Omental fat pad (tissue), 4 donors: ENCODE measurements at places on chromosomes 5 and 9. TPM values are rescaled to one million over a fixed set of nuclear protein-coding genes. Genes with fewer than 3 reads are reported as not detected.

Gene SPINK1
- not detected for total RNA-seq

Gene PGM5
- 32.6 TPM for total RNA-seq

Gene RBM22
- 39.2 TPM for total RNA-seq

Gene SLCO6A1
- not detected for total RNA-seq

Gene FAM163B
- total RNA-seq = not detected

Gene ALG2
- 29.6 TPM for total RNA-seq

Gene JAKMIP2
- total RNA-seq = 2.0 TPM

Gene HSD17B3
- total RNA-seq = not detected

Gene MRPL22
- total RNA-seq = 20.3 TPM

Gene CSF1R
- 55.6 TPM for total RNA-seq

Gene ADAMTSL2
- total RNA-seq = 4.7 TPM

Gene CAMK2A
- not detected for total RNA-seq

Gene CDO1
- total RNA-seq = 153 TPM
